ENCODE measurements at places on chromosomes 16 and 17.

GRCh38 chr17:57138956-57139576, 54.0 kb downstream of the AKAP1 start:
- DNase-seq: no peak

GRCh38 chr17:34556384-34556783, 23.0 kb upstream of the TMEM132E start:
- DNase-seq: no peak

DNA sequence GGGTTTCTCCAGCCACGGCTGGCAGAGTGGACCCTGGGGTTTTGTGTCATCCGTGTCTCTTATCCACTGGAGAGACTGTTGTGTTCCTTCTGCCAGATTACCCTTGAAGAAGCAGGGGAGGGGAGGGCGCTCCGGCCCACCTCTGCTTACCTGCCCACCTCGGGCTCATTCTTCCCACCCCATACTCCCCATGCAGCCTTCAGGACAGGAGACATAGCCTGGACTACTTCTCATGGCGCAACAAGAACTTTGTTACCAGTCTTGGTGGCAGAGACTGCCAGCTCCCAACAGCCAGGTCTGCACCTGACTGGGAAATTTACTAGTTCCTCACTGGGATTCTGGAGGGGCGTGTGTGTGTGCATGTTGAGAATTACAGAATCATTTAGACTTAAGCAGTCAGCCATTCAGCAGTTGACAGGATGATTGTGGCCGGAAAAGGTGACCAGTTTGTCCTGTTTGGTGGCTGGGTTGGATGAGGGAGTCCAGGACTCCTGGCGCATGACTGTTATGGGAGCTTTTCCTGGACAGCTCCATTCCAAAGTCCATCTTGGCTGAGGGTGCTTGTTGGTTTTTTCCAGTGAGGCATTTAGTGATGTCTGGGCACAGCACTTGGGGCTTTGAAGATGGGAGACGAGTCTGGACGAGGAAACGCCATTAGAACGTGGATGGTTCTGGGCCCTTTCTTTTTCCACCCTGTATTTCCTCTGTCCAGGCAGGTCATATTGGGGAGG, 8.7 kb downstream of the GSE1 start:
- no peak for DNase-seq

DNA sequence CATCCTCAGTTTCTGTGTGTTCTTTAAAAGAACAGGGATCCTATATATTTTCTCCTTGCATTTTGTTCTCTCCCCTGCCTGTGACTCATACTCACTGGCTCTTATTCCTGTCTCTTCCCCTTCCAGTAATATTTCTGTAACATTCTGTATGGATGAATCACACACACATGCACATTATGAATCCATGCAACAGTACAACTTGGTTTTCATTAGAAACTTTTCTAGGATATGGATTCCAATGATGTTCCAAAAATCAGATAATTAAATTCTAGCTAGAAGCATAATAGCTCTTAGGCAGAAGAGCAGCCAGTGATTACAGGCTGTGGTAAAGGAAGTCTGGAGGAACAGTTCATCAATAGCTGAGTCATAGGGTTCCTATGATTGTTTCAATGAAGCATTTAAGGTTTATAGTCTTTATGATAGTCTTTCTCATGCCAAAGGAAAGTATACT, 119.6 kb upstream of the PMFBP1 start:
- DNase-seq: no peak

DNA sequence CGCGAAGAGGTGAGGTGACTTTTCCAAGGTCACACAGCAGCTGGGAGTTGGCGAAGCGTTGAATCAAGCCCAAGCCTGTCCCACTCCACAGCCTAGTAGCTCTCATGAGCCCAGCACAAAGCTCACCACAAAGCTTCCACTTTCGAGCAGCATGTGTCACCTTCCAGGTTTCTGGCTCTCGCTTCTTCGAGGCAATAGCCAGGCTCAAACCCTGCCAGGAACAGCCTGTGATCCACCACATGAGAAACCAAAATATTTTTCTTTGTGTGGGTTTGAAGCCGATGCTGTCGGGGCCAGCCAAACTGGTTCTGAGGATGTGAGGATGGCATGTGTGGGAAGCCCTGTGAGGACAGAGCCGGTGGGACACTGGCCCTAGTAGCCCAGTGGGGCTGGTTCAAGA, 68.1 kb downstream of the COG7 start:
- DNase-seq: no peak

DNA sequence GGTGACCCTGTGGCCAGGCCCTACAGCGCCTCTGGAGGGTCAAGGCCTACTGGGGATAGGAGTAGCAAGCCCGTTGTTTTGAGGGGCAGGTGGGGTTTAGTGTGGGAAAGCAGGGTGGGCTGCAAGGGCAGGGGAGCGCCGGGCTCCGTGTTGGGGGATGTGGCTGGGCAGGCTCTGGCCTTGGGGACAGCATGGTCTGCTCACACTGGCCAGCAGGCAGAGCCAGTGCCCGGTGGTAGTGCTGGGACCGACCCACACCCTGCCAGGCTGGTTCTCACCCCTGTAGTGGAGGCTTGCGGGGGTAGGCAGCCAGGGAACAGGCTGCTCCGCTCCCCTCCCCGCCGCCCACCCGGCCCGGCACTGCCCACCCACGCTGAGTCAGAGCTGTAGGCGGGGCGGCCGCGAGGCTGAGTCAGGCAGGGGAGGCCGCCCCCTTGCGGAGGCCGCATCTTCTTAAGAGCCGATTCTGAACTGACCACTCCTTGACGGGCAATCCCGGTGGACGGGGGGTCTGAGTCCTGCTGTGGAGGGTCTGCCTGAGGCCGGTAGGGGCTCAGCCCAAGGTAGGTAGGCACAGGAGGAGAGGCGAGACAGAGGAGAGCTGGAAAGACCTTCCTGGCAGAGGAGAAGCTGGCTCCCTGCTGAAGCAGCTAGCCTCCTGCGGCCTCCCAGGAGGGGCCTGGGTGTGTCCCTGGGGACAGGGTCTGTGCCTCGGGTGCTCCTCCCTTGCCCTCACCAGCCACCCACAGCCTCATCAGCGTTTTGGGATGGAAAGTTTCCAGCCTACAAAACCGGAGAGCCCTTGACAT, 62.4 kb downstream of the BAIAP2 start:
- peak; percentile 73 for DNase-seq

All from stimulated activated CD4-positive, alpha-beta T cell treated with anti-CD3 and anti-CD28 coated beads, Interleukin-1b, Interleukin-23, amount 100 ng/mL, for 4 hours (primary cell).